ENCODE measurements at places on chromosomes 4 and X. TPM values are rescaled to one million over a fixed set of nuclear protein-coding genes. Genes with fewer than 3 reads are reported as not detected.

GRCh38 chr4:107318078-107318477 is 282.0 kb upstream of the DKK2 start:
- no peak for DNase-seq

The SLC25A53 gene
- polyA plus RNA-seq: 11.0 TPM

- DNase-seq: no peak
Observed at GRCh38 chr4:118740869-118741268, 55.7 kb downstream of the METTL14 start.

GRCh38 chr4:42574870-42575430 is 82.0 kb downstream of the ATP8A1 start:
- no peak for DNase-seq

- DNase-seq: no peak
Observed at GRCh38 chr4:102730968-102731533, 29.7 kb downstream of the MANBA start.
